ENCODE measurements at places on chromosomes 5 and 9.
A peak's percentile ranks its signal among the peaks of the same experiment; 100 is the strongest.

DNA sequence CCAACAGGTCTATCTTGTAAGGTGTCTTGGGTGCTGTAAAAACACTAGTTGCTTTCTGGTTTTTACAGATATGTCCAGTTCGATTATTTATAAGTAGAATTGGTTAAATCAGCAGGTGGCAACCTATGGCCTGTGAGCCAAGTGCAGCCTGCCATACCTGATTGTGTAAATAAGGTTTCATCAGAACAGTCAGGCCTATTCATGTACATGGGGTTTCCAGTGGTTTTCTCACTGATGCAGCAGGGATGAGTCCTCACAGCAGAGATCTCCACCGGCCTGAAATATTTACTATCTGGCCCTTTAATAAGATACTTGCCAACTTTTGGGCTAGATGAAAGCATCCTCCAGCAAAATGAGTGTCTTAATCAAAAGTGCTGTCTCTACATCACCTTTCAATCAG, 132.9 kb upstream of the ICE1 start:
- no peak for DNase-seq

DNA sequence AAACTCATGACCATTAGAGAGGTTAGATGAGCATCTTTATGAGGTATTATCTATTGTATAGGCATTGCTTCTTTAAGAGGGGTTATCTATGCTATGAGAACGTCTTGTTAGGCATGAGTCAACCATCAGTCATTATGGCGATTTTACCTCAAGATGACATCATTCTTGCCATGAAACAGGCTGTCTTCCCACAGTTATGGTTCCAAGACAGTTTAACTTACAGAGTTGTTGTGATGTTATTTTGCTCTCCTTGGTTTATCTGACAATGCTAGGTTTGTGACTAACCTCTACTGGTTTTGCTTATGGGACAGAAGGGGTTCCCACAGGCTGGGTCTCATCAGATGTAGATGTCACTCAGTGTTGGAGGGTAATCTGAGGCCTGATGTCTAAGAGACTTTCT, 1864.7 kb upstream of the ACO1 start:
- no peak for DNase-seq

- DNase-seq = peak; percentile 39
Measured at GRCh38 chr9:77907585-77907984, 124.0 kb downstream of the GNAQ start.

- DNase-seq = no peak
Measured at GRCh38 chr5:27516437-27516836, 478.1 kb upstream of the CDH9 start.

DNA sequence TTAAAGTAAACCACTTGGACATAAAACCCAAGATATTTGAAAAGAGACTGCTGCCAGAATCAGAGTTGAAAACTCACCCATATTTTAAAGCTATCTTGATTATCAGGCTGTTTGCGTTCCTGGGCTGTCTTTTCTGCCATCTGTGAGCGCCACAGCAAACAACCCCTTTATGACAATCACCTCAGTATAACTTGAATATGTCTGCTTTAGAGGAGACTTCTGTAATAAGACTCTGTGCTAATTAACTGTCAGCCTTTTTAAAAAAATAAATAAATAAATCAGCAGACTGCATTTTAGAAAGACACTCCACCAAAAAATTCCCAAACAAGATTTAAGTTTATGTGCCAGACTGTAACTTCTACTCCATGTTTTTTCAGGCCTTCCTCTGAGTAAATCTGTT, 375.7 kb upstream of the CCNH start:
- no peak for DNase-seq

DNA sequence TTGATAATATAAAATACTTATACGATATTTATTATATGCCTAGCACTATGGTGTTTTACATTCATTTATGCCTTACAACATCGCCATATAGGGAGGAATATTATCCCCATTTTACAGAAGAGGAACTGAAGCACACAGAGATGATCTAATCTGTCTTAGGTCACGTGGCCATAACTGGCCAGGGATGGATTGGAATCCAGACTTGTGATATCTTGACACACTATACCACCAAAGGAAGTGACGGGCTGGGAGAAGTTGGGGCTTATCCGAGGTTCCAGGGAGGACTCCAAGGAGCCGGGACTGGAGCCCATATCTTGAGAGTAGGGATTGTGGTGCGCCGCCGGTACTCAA, 129.8 kb downstream of the TMEM174 start:
- DNase-seq = no peak

DNA sequence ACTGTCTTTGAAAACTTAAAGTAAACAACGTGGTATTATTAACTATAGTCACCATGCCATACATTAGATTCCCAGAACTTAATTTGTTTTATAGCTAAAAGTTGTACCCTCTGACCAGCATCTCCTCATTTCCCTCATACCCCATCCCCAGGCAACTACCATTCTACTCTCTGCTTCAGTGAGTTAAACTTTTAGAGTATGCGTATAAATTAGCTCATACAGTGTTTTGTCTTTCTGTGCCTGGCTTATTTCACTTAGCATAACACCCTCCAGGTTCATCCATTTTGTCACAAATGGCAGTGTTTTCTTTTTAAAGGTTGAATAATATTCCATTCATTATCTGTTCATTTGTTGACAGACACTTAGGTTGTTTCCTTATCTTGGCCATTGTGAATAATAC, 14.2 kb downstream of the COMMD10 start:
- no peak for DNase-seq

DNA sequence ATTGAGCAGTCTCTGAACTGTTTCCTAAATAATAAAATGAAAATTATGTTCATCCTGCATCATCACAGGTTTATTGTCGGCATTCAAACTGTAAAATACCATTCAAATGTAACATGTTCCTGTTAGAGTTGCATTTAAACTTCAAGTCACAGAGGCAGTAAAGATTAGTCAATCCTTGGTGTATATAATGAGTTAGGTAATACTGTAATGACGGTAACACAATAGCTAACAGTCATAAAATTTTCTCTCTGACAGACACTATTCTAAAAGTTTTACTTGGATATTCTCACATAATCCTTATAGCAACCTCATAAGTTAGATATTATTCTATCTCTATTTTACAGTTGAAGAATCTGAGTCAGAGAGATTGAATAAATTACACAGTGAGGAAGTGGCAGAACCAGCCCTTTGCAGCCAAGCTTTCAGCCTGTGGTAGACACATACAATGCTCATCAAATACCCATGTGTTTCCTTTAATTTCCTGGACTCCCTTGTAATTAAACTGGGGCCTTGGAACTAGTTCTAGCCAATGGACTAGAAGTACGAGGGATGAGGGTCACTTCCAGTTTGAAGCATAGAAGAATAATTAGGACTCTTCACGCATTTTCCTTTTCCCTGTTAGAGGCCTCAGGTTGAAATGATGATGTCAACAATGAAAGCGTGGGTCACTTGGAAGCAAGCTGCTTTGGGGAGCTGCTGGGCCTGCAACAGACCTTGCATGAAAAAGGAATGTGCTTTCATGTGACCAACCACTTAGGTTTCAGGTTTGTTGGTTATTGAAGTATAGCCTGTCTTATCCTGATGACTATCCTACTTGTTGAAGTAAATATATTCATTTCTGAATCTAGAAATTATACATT, 12.3 kb upstream of the CAST start:
- DNase-seq = no peak

- no peak for DNase-seq
Measured at GRCh38 chr5:95857185-95857945, 34.8 kb upstream of the GLRX start.

GRCh38 chr9:98317134-98317857, 61.8 kb upstream of the TBC1D2 start:
- no peak for DNase-seq

- no peak for DNase-seq
Measured at GRCh38 chr5:69152731-69153130, 14.2 kb upstream of the CCNB1 start.

GRCh38 chr9:104775976-104776375, 12.0 kb downstream of the NIPSNAP3B start:
- DNase-seq = no peak

DNA sequence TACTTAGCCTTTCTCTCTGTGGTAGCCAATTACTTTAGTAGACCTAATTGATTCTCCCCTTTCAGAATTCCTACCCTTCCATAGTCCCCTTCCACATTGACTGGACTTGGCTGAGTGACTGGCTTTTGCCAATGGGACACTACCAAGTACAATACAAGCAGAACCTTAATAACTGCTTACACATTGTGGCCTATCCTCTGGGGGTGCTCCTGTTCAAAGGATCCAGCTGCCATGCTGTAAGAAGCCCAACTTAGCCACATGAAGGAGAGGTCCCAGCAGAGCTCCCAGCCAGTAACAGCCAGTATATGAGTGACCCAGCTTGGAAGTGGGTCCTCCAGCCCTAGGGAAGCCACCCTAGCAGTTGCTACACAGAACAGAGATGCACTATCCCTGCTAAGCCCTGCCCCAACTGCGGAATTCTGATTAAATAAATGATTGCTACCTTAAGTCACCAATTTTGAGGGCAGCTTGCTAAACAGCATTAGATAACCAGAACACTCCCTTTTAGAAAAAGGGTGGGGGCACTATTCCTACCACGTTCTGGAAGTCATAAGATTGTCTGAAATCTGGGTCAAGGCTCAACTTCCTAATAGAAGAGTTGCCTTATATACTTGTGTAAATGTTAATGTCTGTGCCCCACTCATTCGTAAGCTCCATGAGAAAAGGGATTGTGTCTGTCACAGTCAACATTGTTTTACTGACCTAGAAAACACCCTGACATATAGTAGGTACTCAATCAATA, 11.1 kb upstream of the APTX start:
- no peak for DNase-seq

DNA sequence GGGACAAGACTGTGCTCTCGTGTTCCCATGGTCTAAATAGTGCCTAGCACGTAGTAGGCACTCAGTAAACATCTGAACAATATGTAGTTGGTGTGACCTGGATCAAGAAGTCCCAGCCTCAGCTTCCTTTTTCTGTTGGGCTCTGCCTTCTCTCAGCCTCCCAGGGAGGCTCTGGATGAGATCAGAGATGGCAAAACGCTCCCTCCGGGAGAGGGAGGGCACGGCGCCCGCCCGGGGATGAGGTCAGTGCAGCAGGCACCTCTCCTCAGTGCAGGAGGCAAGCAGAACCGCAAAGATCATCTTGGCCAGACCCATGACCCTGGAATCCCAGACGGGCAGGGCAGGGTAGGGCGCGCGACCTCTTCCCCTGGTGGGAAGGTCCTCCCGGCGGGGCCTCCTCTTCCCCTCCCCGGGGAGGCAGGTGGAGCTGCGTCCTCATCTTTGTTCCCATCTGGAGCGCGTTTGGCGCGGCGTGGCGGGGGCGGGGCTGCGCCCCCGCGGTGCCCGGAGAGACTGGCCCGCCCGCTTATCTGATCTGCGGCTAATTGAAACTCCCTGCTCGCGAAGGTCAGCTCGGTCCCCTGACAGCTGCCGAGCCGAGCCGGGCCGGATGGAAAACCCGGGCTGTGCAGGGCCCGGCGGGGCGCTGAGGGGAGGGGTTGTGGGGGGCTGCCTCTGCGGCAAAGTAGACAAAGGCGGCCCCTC, 60.9 kb downstream of the CXXC5 start:
- peak; percentile 59 for DNase-seq

DNA sequence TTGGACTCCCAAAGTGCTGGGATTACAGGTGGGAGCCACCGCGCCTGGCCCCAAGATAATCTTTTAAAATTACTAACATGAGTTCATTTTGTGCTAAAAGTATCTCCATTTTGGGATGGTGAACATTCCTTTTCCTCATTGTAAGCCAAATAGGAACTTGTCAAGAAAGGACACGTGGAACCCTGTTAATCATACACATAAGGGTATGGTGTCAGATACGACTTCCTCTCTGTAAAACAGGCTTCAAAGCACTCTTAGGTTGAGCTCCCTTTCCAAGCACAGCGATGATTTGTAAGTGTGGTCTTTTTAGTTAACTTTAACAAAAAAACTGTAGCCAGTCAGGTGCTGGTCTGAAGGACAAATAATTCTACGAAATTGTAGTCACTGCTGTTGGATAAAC, 132.7 kb downstream of the UNC13B start:
- DNase-seq = no peak

GRCh38 chr5:134275822-134276221, 49.9 kb upstream of the PPP2CA start:
- no peak for DNase-seq

DNA sequence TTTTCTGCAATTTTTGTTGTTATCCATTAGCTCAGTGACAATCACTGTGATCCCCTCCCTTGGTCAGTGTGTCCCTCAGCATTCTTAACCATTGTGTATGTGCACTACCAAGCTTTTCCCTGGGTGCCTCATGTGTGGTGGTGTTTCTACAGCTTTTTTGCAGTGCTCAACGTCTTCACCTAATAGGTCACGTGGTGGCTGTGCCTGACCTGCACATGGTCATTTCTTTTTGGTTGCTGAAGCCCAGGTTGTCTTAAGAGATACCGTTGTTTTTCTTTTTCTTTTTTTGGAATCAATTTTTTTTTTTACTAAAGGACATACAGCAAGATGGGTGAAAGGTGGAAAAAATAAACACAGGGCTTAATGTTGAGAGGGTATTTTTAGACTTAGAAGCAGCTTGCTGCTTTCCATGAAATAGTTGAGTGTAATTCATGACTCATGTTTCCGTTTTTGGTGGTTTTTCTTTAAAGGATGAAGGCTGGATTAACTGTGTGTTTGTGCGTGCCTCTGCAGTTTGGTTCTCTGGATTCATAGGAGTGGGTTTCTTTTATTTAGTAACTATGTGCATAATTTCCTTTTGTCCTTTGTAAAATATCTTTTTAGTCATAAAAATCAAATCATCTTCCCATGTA, 22.2 kb downstream of the SH3GL2 start:
- no peak for DNase-seq

DNA sequence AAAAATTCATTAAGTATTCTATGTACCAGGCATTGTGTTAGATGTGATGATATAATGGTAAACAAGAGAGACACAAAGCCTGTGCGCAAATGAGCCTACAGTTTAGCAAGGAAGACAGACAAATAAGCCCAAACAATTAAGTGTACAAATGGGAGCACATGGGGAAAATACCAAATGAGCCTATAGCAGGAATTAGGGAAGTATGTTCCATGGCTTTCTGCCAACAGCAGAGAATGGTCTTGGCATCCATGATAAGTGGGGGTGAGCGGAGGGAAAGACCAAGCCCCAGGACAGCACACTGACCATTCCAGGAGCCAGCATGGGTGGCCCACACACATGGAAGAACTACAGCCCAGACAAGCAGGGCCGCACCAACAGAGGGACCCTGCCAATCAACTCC, 369.7 kb downstream of the DEPDC1B start:
- no peak for DNase-seq

GRCh38 chr5:168734119-168734518, 155.0 kb upstream of the PANK3 start:
- no peak for DNase-seq

GRCh38 chr9:78131969-78132700, 100.5 kb upstream of the GNAQ start:
- no peak for DNase-seq

- DNase-seq = no peak
Measured at GRCh38 chr9:136753371-136754058, 4.5 kb downstream of the LCN8 start.

DNA sequence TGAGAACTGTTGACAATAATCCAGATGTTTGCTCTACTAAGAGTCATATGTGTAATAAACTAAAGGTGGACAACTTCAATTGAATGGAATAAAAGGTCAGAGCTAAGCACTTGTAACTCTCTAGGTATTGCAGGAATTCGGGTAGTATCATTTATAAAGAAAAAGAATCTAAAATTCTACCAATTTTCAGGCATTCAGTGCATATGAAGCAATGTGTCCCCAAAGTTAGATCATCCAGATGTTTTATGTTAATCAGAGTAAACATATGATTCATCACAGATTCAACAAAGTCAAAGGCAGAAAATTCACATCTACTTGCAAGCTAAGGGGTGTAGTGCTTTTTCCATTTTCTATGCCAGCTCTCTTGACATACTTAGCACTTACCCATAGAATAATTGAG, 477.1 kb downstream of the PDE4D start:
- DNase-seq = no peak

All from erythroblast (primary cell).